CD4-positive, alpha-beta T cell treated with Interferon gamma for 1 hour (primary cell): ENCODE measurements at places on chromosomes 2 and 18.

- no peak for DNase-seq
These were observed 20.3 kb downstream of the MRPL19 start for GRCh38 chr2:75666911-75667310.

DNA sequence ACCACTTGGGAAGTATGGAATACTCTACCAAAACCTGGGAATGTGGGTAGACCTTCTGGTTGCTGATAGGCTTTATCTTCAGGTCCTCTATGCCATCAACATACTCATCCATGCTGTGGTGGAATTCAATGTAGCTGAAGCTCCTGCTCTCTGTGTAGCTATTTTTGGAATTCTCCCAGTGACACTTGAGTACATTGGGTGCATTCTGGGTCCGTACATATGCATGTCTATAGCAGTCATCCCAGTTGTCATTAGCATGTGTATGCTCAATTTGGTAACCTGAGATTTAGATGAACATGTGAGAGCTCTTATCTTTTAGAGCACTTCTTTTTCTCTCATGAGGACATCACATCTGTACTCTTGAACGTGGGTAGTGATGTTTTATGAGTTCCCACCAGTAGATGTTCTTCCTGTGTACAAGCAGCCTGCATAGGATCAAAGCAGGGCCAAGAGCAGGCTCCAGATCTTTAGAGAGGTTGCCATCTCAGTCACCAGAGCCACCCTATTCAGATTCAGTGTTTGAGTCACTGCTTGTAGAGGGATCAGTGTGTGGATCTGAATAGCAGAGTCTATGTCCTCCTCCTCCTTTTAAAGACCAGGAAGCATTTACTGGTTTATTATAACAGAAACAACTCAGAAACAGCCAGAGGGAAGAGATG lies 65.9 kb downstream of the MGAT5 start:
- no peak for DNase-seq

DNA sequence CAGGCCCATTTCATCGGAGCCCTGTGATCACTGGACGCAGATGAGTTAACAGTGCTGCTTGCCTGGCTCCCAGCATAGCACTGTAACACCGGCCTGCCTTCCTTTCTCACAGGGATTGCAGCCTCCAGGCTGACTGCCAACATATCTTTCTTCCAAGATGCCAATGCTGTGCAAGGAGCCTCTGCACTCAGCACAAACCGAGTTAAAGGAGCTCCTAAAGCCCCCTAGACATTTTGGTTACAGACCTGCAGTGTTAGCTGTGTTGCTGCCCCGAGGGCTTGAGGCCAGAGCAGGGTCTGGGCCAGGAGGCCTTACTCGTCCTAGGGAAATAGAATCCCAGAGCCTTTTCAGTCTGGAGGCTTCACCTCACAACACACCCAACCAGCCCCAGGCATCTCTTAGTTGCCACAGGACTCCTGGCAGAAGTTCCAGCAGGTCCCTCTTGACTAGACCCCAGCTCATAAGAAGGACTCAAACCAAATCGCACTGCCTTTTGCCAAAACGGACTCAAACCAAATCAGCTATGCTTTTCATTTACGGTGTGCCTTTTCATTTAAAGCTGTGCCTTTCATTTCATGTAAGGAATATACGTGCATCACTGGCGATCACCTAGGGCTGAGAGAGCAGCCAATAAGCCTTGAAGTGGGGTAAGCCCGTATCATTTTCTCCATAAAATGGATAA lies 58.4 kb upstream of the EML4 start:
- DNase-seq: no peak

DNA sequence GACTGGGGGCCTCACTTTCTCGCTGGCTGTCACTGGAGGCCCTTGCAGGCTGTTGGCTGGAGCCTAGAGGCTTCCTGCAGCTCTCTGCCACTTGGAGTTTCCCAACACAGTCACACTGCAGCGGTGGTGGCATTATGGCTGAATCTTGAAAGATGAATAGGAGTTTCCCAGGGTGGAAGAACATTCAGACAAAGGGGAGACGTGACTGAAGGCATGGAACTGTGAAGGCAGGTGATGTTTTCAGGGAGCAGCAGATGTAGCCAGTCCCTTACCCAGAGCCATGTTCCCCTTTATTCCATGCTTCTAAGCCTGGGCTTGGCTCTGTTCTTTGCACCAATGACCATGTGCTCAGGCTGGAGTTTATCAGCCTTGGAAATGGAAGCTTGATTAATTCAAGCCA lies 106.7 kb upstream of the BOD1L2 start:
- DNase-seq: no peak
